ENCODE measurements at places on chromosomes 6 and 20. TPM values are rescaled to one million over a fixed set of nuclear protein-coding genes. Genes with fewer than 3 reads are reported as not detected.
A peak's percentile ranks its signal among the peaks of the same experiment; 100 is the strongest.

The WFDC2 gene
- not detected for total RNA-seq

The ZSCAN23 gene
- 6.0 TPM for total RNA-seq

The PTCRA gene
- not detected for total RNA-seq

The ARMH2 gene
- not detected for total RNA-seq

The KHDC1 gene
- 1.0 TPM for total RNA-seq

The FAM210B gene
- 62.6 TPM for total RNA-seq

The PRSS35 gene
- total RNA-seq = not detected

The TMEM244 gene
- total RNA-seq = not detected

DNA sequence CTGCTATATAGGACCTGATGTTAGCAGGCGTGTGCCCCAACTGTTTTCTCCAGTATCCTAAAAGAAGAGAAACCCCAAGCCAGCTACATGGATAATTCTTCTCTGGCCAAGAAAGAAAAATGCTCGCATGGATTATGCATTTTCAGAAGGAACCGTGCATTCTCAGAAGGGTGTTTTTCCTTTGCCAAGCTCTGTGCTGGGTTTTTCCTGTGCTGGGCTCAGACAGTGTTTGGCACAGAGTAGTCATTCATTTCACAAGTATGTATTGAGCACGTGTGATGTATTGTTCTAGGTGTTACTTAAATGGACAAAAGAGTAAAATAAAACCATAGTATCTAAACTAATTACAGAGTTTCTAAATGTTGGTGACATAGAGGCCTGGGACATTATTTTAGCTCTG, 62.7 kb upstream of the ZNF133 start:
- no peak for DNase-seq
- no peaks in the 10 kb centered on the region for H3K36me3 ChIP-seq
- H3K27me3 ChIP-seq = no peaks in the 10 kb centered on the region
- no peak overlapping the region for H3K4me3 ChIP-seq
- no peaks in the 10 kb centered on the region for H3K4me1 ChIP-seq
- H3K27ac ChIP-seq = peak overlapping the region; percentile 19

GRCh38 chr6:144564202-144564601, 279.1 kb downstream of the UTRN start:
- no peaks in the 10 kb centered on the region for H3K4me1 ChIP-seq
- H3K4me3 ChIP-seq = no peak overlapping the region

DNA sequence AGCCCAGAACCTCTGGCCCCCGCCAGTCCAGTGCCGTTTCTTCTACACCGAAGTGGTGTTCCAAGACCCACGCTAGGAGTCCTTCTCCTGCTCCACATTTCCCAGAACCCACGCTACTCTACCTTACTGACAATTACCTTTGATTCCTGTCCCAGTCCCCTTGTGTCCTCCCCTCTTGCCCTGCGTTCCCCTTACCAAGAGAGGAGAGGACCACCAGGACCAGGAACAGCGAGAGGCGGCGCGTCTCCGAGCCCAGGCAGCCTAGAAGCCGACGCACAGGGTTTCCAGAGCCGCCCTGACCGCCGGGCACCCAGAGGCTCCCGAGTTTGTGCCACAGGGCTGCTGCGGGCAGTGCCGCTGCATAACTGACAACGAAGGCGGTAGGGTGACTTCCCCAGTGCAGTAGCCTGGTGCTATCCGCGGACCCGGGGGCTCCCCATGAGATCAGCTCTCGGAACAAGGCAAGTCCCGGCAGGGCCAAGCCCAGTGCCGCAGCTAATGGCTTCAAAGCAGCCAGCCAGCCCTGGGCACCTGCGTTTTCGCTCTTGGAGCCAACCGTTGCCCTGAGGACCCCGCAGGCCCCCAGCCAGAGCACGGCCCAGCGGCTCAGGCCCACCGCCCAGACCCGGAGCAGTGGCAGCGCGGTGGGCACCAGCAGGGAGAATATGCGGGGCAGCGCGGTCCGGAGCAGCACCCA, 512 bp downstream of the TAP1 start:
- DNase-seq = no peak
- H3K4me1 ChIP-seq = no peaks in the 10 kb centered on the region
- peak overlapping the region; percentile 91 for H3K4me3 ChIP-seq
- no peaks in the 10 kb centered on the region for H3K36me3 ChIP-seq
- H3K27me3 ChIP-seq = no peaks in the 10 kb centered on the region

DNA sequence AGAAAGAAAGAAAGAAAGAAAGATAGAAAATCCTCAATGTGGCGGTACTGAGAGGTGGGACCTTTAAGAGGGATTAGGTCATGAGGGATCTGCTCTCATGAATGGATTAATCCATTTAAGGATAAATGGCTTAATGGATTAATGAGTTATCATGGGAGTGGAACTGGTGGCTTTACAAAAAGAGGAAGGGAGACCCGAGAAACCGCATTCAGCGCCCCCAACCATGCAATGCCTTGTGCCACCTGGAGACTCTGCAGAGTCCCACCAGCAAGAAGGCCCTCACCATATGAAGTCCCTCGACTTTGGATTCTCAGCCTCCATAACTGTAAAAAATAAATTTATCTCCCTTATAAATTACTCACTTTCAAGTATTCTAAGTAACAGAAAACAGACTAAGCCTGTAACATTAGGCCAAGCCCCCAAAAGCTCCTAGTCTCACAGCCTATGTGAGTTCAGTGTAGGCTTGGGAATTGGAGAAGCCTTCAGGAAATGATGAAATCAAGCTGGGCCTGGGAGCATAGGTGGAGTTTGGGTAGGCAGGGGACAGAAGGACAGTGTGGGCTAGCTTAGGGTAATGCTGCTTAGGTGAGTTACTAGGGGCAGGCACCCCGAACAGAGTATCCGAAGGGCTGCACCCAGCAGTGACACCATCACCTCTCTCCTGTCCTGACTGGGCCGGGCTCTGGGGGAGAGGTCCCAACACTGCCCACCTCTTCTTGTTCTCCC, 36.2 kb upstream of the RNF24 start:
- no peaks in the 10 kb centered on the region for H3K4me1 ChIP-seq
- H3K4me3 ChIP-seq = no peak overlapping the region
- no peaks in the 10 kb centered on the region for H3K27me3 ChIP-seq
- no peaks in the 10 kb centered on the region for H3K36me3 ChIP-seq

DNA sequence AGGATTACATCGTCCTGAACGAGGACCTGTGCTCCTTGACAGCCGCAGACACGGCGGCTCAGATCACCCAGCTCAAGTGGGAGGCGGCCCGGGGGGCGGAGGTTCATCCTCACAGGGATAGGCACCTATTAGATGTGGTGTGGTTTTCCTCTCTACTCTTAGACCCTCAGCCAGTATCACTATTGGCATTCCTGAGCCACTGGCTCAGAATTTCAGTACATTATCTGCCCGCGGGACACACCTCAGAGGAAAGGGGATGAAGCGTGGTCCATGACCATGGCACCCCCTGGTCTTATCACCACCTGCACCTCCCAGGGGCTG, 34.6 kb upstream of the HLA-G start:
- no peaks in the 10 kb centered on the region for H3K36me3 ChIP-seq
- H3K27ac ChIP-seq = peak overlapping the region; percentile 86
- peaks cover 5% of the 10 kb centered on the region for H3K27me3 ChIP-seq
- H3K4me3 ChIP-seq = peak overlapping the region; percentile 49
- DNase-seq = no peak
- H3K4me1 ChIP-seq = no peaks in the 10 kb centered on the region

GRCh38 chr6:95230071-95230740, 347.1 kb upstream of the MANEA start:
- H3K27me3 ChIP-seq = no peaks in the 10 kb centered on the region
- H3K36me3 ChIP-seq = no peaks in the 10 kb centered on the region
- no peak overlapping the region for H3K4me3 ChIP-seq
- H3K4me1 ChIP-seq = no peaks in the 10 kb centered on the region
- DNase-seq = no peak

DNA sequence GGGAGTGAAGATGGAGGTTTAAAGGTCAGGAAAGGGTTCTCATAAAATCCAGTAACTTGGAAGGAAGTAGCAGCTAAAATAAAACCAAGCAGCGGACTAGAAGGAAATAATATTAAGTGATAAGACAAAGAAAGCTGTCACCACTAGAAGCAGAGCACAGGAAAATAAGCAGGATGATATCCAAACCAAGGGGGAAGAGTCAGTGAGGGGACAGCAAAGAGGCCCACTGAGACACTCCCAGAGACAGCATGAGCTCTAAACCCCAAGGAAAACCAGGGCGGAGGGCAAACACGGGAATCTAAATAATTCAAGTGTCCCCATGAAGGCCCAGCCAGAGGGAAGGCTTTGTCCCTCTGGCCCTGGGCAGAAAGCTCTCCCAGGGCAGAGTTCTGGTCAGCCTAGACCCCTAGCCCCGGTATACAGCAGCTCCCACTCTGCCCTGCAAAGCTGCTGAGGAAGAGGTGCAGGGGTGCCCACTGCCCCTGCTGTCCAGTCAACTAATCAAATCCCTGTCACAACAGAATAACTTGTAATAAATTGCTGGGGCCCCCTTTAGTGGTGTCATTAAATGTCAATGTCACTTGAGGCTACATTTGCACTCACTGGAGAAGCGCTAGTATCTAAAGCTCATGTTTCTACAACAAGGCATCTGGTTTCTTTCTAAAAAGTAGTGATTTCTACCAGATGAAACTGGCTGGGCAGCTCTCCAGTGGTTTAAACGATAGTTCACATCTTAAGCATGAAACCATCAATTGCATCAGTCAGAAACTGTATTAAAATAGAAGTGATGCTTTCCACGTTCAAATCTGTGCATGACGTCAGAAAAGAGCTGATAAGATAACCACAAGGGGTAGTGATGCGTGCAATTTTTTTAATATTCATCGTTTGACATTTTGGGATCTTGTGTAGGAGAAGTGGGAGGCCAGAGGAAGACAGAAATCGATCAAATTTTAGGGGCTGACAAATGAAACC, 13.6 kb downstream of the PDE10A start:
- no peak overlapping the region for H3K4me3 ChIP-seq
- no peaks in the 10 kb centered on the region for H3K36me3 ChIP-seq
- DNase-seq = no peak
- peak overlapping the region; percentile 74 for H3K27ac ChIP-seq

GRCh38 chr6:37624121-37624520, 73.6 kb downstream of the MDGA1 start:
- H3K27ac ChIP-seq = no peak overlapping the region
- H3K27me3 ChIP-seq = no peaks in the 10 kb centered on the region
- H3K4me3 ChIP-seq = no peak overlapping the region
- DNase-seq = no peak
- no peaks in the 10 kb centered on the region for H3K36me3 ChIP-seq
- no peaks in the 10 kb centered on the region for H3K4me1 ChIP-seq

GRCh38 chr6:27250277-27251111, 3.0 kb downstream of the PRSS16 start:
- peak overlapping the region; percentile 92 for H3K27ac ChIP-seq
- no peak for DNase-seq
- peak overlapping the region; percentile 74 for H3K4me3 ChIP-seq
- no peaks in the 10 kb centered on the region for H3K36me3 ChIP-seq

DNA sequence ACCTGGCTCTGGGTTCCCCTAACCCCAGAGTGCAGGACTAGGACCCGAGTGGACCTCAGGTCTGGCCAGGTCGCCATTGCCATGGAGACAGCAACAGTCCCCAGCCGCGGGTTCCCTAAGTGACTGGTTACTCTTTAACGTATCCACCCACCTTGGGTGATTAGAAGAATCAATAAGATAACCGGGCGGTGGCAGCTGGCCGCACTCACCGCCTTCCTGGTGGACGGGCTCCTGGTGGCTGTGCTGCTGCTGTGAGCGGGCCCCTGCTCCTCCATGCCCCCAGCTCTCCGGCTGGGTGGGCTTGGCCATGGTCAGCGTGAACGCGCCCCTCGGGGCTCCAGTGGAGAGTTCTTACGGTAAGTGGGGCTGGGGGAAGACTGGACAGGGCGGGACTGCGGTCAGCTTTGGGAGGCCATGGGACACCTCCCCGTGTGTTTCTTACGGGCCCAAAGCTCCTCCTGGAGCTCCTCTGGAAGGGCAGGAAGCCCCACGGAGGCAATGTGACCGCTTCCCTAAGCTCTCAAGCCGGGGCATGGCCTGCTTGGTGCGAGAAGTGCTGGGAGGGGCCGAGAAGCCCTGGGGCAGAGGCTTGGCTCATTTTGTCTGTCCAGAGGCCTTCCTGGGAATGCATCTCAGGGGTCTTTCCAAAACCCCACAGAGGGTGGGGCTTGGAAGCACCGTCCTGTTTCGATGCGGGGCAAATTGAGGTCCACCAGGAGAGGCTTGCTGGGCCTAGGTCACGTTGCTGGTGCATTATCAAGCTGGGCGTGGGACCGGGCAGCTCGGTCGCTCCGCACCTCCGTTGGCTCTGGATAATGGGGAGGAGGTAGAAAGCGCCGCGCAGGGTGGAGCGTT, at the start of gene HNF4A:
Gene HNF4A (plus strand): TSS at position 202 of the 855 bp plus-strand sequence. CDS start 106 bp downstream, at position 308.
- no peaks in the 10 kb centered on the region for H3K36me3 ChIP-seq
- H3K4me1 ChIP-seq = no peaks in the 10 kb centered on the region
- no peak within 1 kb of the TSS for H3K27ac ChIP-seq
- H3K27me3 ChIP-seq = no peaks in the 10 kb centered on the region

DNA sequence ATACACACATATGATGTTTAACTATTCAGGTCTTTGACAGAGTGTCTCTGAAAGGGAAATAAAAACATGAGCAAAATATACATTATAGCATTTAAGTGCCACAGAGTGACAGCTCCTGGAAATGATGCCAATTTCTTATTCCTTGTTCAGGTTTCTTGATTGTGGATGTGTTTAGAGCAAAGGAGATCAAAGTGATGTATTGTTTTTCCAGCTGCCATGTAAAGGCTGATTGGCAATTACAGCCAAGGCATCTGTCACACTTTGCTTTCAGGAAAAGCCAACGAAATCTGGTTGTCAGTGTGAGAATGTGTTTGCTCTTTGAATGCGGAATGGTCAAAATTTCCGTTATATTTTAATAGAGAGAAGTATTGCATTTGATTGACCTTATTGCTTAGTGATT, 347.8 kb upstream of the FLRT3 start:
- H3K27me3 ChIP-seq = no peaks in the 10 kb centered on the region
- H3K4me3 ChIP-seq = no peak overlapping the region
- H3K36me3 ChIP-seq = no peaks in the 10 kb centered on the region
- no peaks in the 10 kb centered on the region for H3K4me1 ChIP-seq

DNA sequence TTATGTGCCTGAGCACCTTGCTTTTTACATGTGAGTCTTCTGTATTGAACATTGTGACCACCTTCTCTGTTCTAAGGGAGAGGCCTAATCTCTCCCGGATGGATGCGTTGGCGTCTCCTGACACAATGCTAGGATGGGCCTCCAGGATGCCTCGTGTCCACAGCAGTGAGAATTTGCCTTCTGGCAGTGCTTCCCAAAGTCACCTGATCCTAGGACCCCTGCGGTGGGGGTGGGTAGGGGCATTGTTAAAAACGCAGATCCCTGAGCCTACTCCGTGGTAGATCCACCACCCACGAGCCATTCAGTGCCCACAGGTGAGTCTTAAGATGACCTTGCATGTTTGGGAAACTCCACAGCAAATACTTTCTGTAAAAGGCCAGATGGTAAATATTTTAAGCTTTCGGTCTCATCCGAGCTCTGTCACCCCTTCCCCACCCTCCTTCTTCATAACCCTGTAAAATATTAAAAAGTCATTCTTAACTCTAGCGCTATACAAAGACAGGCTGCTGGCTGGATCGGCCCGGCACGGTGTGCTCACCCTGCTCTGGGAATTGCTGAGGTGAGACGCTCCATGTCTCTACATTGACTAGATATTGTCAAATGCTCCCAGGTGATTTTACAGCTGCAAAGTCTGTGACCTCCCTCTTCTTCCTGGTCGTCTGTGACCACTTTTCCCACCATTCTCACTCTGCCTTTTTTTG, 106.7 kb upstream of the IYD start:
- H3K27ac ChIP-seq = no peak overlapping the region
- no peak overlapping the region for H3K4me3 ChIP-seq
- H3K36me3 ChIP-seq = no peaks in the 10 kb centered on the region
- H3K4me1 ChIP-seq = no peaks in the 10 kb centered on the region
- no peak for DNase-seq
- H3K27me3 ChIP-seq = no peaks in the 10 kb centered on the region

GRCh38 chr6:162125659-162126058, 601.9 kb downstream of the PRKN start:
- no peaks in the 10 kb centered on the region for H3K27me3 ChIP-seq
- no peaks in the 10 kb centered on the region for H3K36me3 ChIP-seq
- no peaks in the 10 kb centered on the region for H3K4me1 ChIP-seq
- H3K27ac ChIP-seq = no peak overlapping the region
- DNase-seq = no peak

Data from breast epithelium (tissue), 4 donors.